Mammary epithelial cell (primary cell): ENCODE measurements at places on chromosomes 5 and 9. TPM values are rescaled to one million over a fixed set of nuclear protein-coding genes. Genes with fewer than 3 reads are reported as not detected.

Gene RNF180
- 2.9 and 5.7 TPM in 2 replicates for total RNA-seq

Gene SH3TC2
- total RNA-seq: 28.9 and 42.0 TPM in 2 replicates

Gene PCDHA10
- total RNA-seq: 0.08 and 0.19 TPM in 2 replicates

Gene PAPPA
- total RNA-seq: 0.40 TPM in 1 of 2 replicates, not detected in the other

Gene RNF145
- 63.2 TPM for total RNA-seq

Gene CFAP157
- total RNA-seq: not detected

Gene LMX1B
- total RNA-seq: 14.0 and 19.2 TPM in 2 replicates

Gene NUTM2F
- total RNA-seq: not detected in 2 replicates

Gene CNOT6
- 38.7 and 52.1 TPM in 2 replicates for total RNA-seq

Gene CDX1
- not detected in 2 replicates for total RNA-seq
